ENCODE measurements at places on chromosomes 3 and 15.

DNA sequence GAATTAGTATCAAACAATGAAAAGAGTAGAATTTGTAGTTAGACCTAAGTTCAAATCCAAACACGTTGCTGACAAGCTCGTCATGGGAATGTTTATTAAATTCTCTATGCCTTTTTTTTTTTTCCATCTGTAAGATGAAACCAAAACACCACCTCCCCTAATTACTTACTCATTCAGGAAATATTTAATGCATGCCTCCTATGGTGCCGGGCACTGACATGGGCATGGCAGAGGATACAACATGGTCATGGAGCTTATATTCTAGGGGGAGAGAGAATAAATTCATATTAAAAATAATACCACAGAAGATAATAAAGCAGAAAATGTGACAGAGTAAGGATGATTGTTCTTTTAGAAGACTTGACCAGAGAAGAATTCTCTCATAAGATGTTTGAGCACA is 215.8 kb downstream of the RYR3 start:
- DNase-seq, result no peak

- DNase-seq, result no peak
Measured at GRCh38 chr3:119011528-119011927, 23.1 kb downstream of the IGSF11 start.

DNA sequence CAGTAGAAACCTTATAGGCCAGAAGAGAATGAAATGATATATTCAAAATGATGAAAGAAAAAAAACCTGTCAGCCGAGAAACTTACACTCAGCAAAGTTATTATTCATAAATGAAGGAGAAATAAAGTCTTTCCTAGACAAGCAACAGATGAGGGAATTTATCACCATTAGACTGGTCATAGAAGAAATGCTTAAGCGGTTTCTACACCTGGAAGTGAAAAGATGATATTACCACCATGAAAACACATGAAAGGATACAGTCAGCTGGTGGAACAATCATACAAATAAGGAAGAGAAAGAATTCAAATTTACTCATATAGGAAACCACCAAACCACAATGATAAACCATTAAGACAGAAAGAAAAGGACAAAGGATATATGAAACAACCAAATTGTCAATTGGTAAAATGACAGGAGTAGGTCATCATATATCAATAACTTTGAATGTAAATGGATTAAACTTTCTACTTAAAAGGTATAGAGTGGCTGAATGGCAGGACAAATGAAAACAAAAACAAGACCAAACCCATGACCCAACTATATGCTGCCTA is 29.9 kb upstream of the PRR23C start:
- DNase-seq, result no peak

DNA sequence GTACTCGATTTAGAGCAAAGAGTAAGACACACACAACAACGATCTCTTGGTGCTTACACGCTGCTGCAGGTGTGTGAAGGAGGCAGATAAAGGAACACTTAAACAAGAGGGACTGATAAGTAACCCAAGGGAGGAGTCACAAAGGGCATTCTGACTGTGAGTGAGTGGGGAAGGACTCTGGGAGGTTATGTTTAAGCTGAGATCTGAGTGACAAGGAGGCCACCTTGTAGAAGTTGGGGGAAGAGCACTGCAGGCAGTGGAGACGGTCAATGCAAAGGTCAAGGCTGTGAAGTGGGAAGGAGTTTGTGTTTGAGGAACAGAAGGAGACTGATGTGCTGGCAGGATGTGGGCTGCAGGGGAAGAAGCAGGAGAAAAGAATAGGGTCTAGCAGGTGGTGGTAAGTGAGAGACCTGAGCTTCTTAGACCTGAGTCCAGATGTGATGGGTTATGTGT is 63.1 kb downstream of the LPP start:
- DNase-seq, result no peak

DNA sequence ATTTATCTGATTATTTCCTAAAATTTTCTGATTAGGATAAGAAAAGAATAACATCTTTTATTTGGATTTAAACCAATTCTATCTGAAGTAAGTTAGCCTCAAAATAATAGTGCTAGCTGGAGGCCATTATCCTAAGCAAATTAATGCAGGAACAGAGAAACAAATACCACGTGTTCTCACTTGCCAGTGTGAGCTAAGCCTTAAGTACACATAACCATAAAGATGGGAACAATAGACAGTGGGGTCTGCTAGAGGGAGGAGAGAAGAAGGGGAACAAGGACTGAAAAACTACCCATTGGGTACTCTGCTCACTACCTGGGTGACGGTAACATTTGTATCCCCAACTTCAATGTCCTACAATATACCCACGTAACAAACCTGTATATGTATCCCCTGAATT is 31.3 kb upstream of the LYSMD4 start:
- no peak for DNase-seq

DNA sequence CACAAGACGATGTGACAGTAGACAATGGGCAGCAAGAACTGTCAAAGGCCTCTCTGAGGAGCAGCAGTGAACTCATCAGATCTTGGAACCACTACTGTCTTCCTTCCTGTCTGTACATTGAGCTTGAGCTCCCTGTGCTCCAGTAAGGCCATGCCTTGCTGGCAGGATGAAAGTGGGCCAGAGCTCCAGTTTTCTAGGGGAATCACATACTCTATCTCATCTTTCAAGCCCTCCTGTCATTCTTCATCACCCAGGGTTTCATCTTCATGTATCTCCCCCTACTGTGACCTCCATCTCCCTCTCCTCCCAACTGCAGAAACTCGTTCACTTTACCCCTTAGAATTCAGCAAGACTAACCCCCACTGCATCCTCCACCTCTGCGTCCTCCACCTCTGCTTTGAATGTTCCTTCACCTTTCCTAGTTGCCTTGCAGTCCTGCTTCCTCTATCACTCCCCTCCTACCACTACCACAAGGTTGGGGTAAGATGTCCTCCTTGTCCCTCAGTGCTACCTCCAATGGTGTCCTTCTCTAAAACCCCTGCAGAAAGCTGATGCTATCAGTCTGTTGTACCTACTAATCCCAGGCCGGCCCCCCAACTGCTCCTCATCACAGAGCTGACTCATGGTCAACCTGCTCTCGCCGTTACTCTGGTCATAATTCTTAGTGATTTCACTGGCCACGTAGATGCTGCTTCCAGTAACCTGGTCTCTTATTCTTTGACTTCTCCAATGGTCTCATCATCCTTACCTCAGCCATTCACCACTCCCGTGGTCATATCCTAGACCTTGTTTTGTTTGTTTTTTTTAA is 22.3 kb downstream of the NKIRAS1 start:
- DNase-seq, result no peak

DNA sequence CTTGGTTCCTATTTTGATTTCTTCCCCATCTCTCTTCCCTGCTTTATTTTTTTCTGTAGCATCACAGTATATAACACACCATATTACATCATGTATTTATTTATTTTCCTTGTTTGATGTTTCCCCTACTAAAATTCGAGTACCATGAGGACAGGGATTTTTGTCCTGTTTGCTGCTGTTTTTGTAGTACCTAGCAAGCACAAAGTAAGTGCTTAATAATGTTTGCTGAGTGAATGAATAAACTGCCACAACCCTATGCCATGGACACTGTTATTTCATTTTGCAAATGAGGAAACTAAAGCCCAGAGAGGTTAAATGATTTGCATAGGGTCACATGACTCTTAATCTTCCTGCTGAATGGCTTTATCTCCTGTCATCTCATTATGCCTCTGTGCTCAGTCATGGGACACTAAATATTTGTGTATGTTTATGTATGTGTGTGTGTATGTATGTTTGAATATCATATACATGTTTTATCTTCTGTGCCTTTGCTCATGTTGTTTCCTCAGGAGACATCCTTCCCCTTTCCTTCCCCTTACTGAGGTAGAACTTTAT is 26.1 kb upstream of the MGA start:
- no peak for DNase-seq

- DNase-seq, result no peak
Measured at GRCh38 chr3:43091481-43091880, 14.4 kb downstream of the POMGNT2 start.

DNA sequence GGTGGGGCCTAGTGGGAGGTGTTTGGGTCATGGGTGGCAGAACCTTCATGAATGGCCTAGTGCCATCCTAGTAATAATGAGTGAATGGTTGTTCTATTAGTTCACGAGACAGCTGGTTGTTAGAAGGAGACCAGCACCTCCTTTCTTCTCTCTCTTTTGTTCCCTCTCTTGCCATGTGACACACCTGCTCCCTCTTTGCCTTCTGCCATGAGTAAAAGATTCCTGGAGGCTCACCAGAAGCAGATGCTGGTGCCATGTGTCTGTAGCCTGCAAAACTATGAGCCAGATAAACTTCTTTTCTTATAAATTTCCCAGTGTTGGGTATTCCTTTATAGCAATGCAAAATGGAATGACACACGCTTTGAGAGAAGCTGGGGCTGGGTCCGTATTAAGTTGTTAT is 89.0 kb upstream of the SLC4A7 start:
- DNase-seq, result no peak

- no peak for DNase-seq
Measured at GRCh38 chr3:67349551-67350174, 304.7 kb downstream of the SUCLG2 start.

DNA sequence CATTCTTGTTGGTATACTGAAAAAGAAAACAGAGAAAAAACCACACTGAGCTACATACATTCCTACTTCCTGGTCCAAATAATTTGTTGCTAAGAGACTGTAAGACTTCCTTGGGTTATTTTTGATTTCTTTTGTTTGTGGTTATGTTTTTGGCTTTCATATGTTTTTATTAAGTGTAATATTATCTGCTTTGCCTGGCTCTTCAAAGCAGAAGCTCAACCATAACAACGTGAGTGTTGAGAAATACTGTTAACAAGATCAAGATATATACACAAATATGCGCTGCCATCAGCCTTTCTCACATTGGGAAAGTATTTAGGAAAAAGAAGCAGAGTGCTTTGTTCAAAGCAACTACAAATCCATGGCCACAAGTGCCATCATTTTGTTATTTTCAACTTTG is 556.2 kb upstream of the CBLB start:
- DNase-seq, result no peak
